ENCODE measurements at places on chromosomes 16 and 17.

DNA sequence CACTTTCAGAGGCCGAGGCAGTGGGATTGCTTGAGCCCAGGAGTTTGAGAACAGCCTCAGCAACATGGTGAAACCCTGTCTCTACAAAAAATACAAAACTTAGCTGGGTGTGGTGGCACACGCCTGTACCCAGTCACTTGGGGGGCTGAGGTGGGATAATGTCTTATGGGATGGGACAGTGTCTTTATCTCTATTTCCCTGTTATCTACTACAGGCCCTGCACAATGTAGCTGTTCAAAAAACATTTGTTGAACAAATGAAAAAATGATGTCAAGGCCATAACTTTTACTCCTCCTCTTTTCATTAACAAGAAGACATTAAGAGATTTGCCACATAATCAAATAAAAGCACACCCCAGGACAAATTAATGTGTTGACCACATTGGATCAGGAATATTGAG is 13.8 kb downstream of the TUBG1 start:
- DNase-seq, result no peak

DNA sequence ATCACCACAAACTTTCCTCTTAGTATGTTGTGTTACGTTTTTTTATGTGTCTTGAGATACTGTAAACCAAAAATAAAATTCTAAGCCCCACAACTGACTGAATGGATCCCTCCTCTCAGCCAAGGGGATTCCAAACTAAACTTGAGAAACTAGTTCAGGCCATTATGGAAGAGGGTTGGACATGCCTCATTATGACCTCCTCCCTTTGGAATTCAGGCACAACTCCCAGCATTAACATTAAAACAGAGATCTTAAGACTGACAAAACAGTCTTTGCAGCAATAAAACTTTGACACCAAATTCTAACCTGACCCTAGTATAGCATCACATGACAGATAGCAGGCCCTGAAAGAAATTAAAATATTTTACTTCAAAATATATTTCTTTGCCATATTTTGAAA is 51.1 kb upstream of the SLC47A1 start:
- no peak for DNase-seq

DNA sequence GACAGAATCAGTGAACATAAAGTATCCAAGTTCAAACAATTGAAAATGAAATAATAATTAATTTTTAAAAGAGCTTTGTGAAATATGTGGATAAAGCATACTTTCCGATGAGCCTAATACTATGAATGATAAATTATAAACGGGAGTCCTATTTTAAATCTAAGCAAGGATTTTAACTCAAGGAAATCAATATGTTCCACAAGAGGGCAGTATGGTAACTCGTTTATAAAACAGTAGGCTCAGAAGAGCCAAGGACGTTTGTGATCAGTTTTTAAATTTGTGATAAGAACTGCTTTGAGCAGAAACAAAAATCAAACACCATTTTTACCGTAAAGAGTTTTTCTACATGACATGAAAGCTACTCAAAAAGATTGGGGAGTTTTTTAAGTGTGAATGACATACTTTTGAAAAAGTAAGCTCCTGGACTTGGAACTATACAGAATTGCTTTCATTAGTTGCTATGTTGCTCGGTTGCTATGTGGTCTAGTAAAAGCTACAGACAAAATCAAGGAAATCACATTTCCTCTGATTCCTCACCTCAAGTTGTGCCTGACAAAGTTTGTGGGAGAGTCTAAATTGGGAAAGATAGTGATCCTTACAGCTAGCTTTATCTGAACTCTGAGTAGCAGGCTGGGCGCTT is 11.8 kb upstream of the TEKT1 start:
- DNase-seq, result no peak

DNA sequence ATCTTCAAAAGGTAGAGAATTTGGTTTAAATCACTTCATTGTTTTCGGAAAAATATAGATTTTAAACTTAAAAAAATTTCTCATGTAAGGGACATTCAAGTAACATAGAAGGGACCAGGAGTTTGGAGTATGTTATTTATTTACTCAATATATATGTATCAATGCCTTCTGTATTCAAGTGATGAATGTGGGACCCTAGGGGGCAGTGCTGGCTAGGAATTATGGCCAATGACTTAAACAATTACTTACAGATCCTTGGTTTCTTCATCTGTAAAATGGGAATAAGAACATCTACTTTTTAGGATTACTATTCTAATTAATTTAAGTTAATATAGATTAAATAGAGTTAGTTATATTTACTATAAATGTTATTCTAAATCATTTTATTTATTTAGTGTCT is 886.3 kb upstream of the RBFOX1 start:
- DNase-seq, result no peak

GRCh38 chr16:57680842-57681375 is 12.8 kb downstream of the ADGRG3 start:
- no peak for DNase-seq

- no peak for DNase-seq
These were observed 4.0 kb upstream of the CDC6 start for GRCh38 chr17:40283662-40284061.

DNA sequence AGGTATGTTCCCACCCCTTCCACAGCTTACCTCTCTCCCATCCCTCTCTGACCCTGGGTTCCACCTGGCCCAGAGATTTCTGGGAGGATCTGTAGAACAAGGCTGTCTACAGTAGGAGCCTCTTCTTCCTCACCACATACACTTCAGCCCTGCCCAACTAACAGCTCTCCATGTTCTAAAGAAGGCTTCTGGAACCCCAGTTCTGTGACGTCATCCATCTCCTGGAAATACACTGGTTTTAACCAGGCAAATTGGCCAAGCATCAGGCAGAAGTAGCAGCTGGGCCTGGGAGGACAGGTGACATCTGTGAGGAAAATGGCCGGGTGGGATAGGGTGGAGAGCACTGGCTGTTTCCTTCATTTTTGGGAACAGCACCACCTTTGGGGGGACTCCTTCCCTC is at the start of gene LYZL6:
LYZL6 (minus strand) TSS at position 177 of the 400 bp plus-strand sequence. CDS start 4,357 bp downstream, outside the sequence.
- DNase-seq, result no peak

Measured in activated CD8-positive, alpha-beta memory T cell treated with anti-CD3 and anti-CD28 coated beads for 1 hour (primary cell).